Hematopoietic multipotent progenitor cell treated with erythropoietin and hydrocortisone succinate and interleukin-3 and kit ligand, for 15 days (in vitro differentiated cells): ENCODE measurements at places on chromosomes 16 and 17.
A peak's percentile ranks its signal among the peaks of the same experiment; 100 is the strongest.

GRCh38 chr16:27819881-27820610, 243.5 kb downstream of the GSG1L start:
- DNase-seq, result no peak

GRCh38 chr16:3536271-3536731, 35.5 kb downstream of the CLUAP1 start:
- DNase-seq, result no peak

- DNase-seq, result no peak
Observed at GRCh38 chr17:65088621-65089360, 32.3 kb upstream of the GNA13 start.

DNA sequence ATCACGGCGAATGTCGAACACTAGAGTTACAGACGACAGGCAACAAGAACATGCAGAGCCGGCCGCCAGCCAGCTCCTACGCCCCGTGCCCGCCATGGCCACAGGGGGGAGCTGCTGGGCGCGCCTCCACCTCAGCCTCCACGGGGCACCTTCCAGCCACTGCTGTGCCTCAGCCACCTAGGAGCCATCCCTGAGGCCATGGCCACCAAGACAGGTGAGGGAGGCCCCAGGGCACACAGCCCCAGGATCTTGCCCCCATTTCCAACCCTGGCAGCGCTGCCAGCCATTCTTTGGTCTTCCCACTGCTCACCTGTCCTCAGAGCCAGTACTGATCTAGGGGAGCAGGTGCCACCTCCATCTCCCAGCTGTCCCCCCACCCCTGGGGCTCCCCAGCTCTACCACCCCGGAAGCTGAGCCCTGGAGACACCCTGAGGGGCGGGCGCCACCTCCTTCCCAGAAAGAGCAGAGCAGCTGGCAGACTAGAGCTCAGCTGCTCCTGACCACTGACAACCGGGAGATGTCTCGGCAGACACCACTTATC, 11.8 kb downstream of the GNPTG start:
- DNase-seq, result peak; percentile 80

DNA sequence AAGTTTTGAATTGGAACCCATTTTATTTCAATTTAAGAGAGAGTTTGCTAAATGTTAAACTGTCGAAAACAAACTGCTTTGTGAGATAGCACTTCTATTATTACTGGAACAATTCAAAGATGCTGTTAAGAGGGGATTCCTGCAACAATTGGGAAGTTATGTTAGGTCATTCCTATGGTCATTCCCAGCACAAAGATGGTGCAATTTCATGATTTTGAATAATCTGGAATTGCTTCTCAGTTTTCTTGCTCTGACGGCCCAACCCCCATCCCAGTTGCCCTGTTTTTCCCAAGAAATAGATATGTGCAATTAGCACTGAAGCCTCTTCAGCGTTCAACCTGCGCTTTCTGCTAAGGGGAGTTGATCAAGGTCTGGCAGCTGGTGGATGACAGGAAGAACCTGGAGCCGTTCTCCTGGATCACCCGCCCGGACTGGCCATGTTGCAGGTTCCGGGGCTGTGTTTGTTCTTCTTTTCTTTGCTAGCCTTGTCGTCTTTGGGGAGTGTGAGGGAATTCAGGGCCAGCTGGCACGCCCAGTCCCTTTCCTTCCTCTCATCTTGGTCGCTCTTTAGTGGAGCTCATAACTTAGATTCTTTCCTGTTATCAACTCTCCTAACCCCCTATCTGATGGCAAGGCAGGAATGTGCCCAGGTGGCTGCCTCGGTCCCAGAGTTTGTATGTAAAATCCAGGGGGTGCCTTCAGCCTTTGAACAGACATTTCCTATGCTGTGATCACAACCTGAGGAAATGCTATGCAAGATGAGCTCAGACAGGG, 29.0 kb upstream of the IRF8 start:
- no peak for DNase-seq

DNA sequence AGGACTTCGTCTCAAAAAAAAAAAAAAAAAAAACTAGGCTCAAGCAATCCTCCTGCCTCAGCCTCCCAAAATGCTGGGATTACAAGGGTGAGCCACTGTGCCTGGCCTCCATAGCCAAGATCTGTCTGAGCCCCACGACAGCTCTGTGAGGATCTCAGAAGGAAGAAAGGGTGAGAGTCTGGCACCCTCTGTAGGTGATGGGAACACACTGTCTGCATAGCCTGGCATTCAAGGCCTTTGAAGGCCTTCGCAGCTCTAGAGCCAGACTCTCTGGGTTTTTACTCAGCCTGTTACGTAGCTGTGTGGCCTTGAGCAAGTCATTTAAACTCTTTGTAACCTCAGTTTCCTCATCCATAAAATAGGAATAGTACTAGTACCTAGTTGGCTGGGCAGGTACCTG, 6.3 kb upstream of the XPO6 start:
- peak; percentile 31 for DNase-seq

GRCh38 chr17:69462882-69463281, 48.4 kb downstream of the MAP2K6 start:
- no peak for DNase-seq

GRCh38 chr16:3095869-3096268, 3.2 kb downstream of the ZSCAN10 start:
- DNase-seq, result peak; percentile 32

- DNase-seq, result no peak
Observed at GRCh38 chr16:82063456-82064082, 28.5 kb downstream of the HSD17B2 start.

DNA sequence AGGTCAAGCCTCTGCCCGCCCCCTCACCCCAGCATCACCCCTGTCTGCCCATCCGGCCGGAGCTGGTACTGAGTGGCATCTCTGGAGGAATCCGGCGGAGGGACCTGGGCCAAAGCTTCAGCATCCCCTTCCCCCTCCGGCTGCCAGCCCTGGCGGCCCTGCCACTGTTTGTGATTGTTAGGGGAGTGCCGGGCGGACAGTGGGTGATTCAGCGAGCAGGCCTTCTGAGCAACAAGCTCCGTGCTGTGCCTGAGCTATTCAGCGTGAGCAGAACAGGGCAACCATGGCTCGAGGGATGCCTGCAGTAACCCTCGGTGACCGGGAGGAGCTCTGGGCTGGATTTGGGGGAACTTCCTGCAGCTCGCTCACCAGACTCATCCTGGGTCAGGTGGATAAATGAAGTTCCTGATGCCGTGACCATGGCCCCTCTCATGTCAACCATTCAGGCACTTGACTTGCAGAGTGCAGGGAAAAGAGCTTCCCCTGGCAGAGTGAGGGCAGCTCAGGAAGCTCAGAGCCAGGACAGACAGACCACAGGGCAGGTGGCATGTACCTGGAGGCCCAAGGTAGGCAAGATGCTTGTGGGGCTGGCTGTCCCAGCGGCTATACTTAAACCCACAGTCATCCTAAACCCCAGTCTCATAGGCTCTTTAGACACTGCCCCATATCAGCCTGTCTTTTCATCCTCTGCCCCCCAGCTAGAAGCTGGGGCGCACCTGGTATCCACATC, 24.3 kb upstream of the MLKL start:
- DNase-seq, result no peak

- no peak for DNase-seq
Observed at GRCh38 chr17:55601874-55602364, 90.7 kb upstream of the SMIM36 start.
